Stimulated activated CD4-positive, alpha-beta T cell treated with anti-CD3 and anti-CD28 coated beads, Interleukin-1b, Interleukin-23, amount 100 ng/mL, for 1 hour (primary cell): ENCODE measurements at places on chromosomes 12 and 14.

- DNase-seq, result no peak
Measured at GRCh38 chr12:123100882-123101281, 50.0 kb downstream of the PITPNM2 start.

GRCh38 chr12:96233939-96234461 is 39.8 kb downstream of the ELK3 start:
- no peak for DNase-seq

GRCh38 chr12:106581543-106582248 is 1.1 kb upstream of the RFX4 start:
- no peak for DNase-seq

- no peak for DNase-seq
Measured at GRCh38 chr14:24920265-24921075, 129.5 kb downstream of the STXBP6 start.

DNA sequence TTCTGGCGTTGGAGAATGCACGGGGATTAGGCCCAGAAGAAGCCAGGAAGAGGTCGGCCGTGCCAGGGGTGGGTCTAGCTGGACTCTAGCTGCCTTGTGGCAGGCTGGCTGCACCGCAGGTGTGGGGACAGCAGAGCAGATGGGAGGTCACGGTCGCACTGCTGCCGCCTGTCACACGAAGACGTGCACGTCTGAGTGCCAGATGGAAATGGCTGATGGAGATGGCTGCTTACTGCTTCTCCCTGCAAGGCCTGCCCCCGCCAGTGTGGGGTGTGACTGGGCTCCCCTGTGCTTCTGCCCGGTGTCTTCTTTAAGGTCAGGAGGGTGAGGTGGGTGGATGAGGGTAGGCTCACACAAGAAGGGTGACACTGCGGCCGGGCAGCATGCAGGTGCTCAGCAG is 79.0 kb downstream of the MOK start:
- no peak for DNase-seq

- no peak for DNase-seq
Measured at GRCh38 chr12:10501030-10501429, 4.7 kb upstream of the EIF2S3B start.
